ENCODE measurements at places on chromosomes 11 and 22. TPM values are rescaled to one million over a fixed set of nuclear protein-coding genes. Genes with fewer than 3 reads are reported as not detected.

RASL10A gene
- total RNA-seq, result not detected

MAPK8IP2 gene
- 2.7 TPM for total RNA-seq

OR51I1 gene
- total RNA-seq, result not detected

DERL3 gene
- under 0.01 TPM for total RNA-seq

CRYBB2 gene
- not detected for total RNA-seq

Measured in pericardium fibroblast (primary cell).